Kidney epithelial cell (primary cell): ENCODE measurements at places on chromosomes 3 and 15.

- DNase-seq: no peak
These were observed 63.7 kb downstream of the CHD2 start for GRCh38 chr15:92963794-92964193.

DNA sequence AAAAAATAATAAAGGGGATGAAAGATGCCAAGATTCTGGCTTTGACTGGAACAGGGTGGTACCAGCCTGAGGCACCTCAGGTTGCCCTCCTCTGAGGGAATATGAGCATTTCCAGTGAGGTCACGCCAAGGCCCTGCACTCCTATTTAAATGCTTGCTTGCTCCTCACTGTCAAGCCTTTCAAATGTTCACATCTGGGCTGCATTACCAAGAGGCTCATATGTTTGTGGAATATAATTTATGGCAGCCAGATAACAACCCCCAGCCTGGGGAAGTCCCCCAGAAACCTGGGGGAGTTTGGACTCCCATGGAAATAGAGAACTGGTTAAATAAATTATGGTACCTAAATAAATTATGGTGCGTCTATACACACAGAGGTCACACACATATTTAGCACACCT lies 88.4 kb downstream of the FRMD4B start:
- DNase-seq: no peak

DNA sequence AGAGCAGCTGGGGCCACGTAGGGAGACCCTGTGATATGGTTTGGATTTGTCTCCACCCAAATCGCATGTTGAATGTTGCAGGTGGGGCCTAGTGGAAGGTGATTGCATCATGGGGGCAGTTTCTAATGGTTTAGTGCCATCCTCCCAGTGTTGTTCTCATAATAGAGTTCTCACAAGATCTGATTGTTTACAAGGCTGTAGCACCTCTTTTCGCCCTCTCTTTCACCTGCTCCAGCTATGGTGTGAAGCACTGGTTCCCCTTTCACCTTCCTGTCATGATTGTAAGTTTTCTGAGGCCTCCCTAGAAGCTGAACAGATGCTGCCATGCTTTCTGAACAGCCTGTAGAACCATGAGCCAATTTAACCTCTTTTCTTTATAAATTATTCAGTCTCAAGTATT lies 198.9 kb upstream of the CBLB start:
- DNase-seq: no peak

DNA sequence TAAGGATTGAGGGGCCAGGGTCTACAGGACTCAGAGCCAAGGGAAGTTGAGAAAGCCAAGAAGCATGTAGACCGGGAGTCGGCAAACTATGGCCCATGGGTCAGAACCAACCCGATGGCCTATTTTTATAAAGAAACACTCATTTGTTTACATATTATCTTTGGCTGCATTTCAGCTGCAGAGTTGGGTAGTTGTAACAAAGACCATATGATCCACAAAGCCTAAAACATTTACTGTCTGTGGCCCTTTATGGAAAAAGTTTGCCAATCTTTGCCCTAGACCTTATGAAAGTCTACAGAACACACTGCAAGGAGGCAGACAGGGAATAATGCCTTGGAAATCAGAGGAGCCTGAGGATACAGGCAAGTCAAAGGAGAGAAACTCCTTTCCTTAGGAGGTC lies 63.2 kb upstream of the MNS1 start:
- no peak for DNase-seq

DNA sequence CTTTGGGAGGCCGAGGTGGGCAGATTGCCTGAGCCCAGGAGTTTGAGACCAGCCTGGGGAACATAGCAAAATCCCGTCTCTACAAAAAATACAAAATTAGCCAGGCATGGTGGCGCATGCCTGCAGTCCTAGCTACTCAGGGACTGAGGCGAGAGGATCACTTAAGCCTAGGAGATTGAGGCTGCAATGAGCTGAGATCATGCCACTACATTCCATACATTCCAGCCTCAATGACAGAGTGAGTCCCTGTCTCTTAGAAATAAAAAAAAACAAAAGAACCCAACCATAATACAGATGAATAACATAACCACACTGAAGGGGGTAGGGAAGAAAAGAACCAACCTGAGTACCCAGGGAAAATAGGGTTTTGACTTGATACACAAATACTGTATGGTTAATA lies 19.7 kb upstream of the CGNL1 start:
- DNase-seq: peak; percentile 69

DNA sequence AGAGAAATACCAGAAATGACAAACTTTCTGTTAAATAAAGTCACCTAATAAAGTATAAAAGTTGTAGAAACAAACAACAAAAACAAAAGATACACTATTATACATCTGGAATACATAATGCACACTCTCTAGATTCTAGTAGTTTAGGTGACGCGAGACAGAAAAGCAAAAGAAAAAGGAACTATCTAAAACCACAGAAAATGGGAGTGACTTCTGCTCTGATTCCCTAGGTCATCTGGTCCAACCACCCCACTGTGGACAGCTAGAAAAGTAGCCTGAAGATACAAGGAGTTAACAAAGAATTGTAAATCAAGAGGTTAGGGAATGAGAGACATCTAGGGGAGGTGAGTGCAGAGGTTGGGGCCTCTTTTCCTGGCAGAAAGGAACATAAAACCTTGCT lies 39.1 kb downstream of the DHX36 start:
- no peak for DNase-seq

DNA sequence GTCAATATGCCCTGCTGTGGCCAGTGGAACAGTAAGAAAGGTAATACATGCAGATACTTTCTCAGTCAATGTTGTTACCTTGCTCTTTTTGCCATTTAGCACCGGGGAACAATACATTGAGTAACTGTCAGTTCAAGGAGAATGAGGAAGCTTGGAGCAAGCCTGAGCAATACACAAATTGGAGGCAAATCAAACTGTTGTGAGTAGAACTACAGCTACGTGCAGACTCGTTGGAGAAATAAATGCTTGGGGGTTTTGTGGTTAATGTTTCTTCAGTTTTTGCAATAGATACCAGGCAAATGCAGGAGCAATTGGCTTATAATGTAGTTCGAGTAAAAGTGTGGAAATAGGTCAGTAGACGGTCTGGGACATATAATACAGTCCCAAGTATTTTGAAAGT lies 587.3 kb upstream of the ROBO1 start:
- no peak for DNase-seq
